ENCODE measurements at places on chromosomes 16 and 17.

DNA sequence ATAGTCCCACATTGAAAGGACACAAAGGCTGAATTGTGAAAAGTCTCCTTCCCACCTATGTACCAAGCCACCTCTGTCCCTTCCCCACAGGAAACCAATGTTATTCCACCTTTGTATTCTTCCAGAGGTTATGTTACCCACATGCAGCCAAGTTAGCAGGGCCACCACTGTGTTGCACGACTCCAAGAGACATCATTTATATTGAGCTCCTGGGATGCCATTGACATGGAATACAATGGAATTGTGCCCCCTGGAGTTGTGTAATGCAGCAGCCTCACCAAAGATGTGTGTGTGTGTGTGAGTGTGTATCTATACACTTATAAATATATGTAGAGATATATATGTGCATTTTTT, 21.6 kb upstream of the MSI2 start:
- DNase-seq = no peak

DNA sequence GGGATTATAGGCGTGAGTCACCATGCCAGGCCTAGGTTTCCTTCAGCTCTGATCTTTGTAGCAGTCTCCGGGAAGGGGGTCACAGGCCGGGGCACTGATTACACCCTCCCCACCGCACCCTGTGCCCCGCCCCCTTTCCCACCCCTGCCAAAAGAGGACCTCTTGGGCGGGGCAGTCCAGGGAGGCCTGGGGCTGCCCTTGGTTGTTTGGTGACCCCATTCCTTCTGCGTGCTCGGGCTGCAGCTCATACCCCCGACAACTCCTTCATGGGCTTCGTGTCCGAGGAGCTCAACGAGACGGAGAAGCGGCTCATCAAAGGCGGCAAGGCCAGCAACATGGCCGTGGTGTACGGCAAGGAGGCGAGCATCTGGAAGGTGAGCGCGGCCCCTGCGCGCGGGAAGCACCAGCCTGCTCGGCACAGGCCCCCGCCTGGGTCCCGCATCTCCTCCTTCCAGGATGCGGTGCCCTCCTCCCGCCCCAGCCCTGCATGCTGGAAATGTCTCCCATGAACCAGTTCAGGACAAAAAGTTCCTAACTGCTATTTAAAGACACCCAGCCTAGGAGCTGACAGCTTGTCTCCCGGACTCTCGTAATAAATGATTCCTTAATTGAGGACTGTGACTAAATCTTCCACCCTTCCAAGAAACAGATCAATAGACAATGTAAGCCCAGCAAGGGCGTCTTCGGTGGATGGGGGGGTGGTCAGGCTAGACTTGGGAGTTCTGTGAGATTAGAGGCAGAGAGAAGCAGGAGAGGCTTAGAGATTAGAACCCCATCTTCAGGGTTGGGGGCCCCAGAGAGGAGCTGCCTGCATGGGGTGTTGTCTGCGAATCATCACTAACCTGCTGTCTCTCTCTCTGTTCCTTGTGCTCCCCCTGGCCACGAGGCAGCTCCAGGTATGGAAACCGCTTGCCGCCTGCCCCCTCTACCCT, 64.5 kb downstream of the MGAT5B start:
- DNase-seq = no peak

GRCh38 chr17:63153488-63153887, 187.5 kb downstream of the TANC2 start:
- no peak for DNase-seq

DNA sequence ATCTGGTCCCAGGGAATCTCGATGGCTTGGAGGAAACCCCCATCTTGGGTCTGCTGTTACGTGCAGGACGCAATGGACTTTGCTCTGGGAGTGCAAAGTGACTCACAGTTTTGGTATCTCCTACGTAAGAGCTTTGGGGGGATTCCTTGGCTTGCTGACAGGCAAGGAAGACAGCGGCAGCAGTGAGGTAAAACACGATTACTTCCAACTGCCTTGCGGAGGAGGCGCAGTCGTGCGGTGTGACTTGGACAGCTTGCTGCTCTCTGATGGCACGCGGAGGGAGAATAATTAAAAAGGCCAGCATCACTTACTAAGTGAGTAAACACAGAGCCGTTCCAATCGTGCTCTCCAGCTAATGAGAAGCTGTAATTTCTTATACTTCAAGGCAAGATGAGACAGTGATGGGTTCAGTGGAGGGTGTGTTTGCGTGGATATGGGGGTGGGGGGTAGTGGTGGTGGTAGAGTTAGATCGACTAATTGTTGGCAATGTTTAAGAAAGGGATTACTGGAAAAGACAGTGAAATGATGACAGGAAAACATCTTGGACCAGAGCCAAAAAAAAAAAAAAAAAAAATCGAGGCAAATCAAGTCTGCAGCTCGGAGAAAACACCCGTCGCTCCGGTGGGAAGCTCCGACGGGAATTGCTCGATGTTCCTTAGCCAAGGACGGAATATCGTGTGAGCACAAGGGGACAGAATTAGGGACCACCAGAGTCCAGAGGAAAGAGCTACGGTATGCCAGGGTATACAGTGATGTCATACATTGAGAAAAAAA, 184.8 kb upstream of the ZFHX3 start:
- no peak for DNase-seq

DNA sequence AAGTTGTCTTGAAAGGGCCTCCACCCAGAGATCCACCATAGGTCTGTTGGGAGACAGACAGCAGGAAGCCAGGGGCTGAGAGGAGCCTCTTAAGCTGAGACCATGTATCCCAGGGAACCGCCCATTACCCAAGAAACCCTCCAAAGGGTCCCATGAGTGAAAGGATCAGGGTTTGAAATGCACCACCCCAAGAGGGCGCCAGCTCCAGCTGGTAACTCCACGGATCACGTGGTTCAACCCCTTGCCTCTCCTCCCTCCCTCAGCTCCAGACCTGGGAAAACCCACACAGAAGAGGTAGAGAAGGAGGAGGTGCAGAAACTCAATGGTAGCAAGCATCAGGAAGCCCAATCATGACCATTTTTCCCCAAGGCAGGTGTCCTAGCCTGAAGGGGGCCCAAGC, 148.7 kb downstream of the AIPL1 start:
- DNase-seq = no peak

Data from activated CD4-positive, alpha-beta T cell treated with anti-CD3 and anti-CD28 coated beads, Interleukin-2, amount 50 U/mL, for 16 hours (primary cell).